ENCODE measurements at places on chromosomes 4 and X. TPM values are rescaled to one million over a fixed set of nuclear protein-coding genes. Genes with fewer than 3 reads are reported as not detected.

Gene KDM5C
- 73.7 TPM for total RNA-seq

Gene TCEAL6
- not detected for total RNA-seq

Gene FRG1
- total RNA-seq: 33.9 TPM

Gene BMPR1B
- total RNA-seq: not detected

Gene ADH1A
- total RNA-seq: not detected

Gene SPON2
- 0.94 TPM for total RNA-seq

Gene CCSER1
- not detected for total RNA-seq

Gene MSX1
- 21.0 TPM for total RNA-seq

Gene SRPX2
- total RNA-seq: 35.0 TPM

Gene DSPP
- not detected for total RNA-seq

Gene ODAM
- total RNA-seq: not detected

Gene IL2RG
- total RNA-seq: 1.9 TPM

Gene ASMT
- not detected for total RNA-seq

Gene CCKAR
- total RNA-seq: not detected

Gene PCDH11X
- total RNA-seq: not detected

Gene FAT4
- total RNA-seq: 19.2 TPM

Gene KDM6A
- 11.1 TPM for total RNA-seq

Gene GC
- total RNA-seq: not detected

Gene SERPINA7
- total RNA-seq: not detected

Gene HPGD
- not detected for total RNA-seq

Gene GAGE12E
- not detected for total RNA-seq

Gene MYOZ2
- 0.13 TPM for total RNA-seq
